Dermis lymphatic vessel endothelial cell (primary cell): ENCODE measurements at places on chromosomes 11 and 22. TPM values are rescaled to one million over a fixed set of nuclear protein-coding genes. Genes with fewer than 3 reads are reported as not detected.

SLC22A25 gene
- total RNA-seq: not detected in 2 replicates

CHRM1 gene
- total RNA-seq: not detected in 2 replicates

IL18 gene
- total RNA-seq: 0.11 TPM in 1 of 2 replicates, not detected in the other

USP28 gene
- 23.3 and 32.7 TPM in 2 replicates for total RNA-seq

SLC5A12 gene
- total RNA-seq: not detected in 2 replicates

OR2AG1 gene
- not detected in 2 replicates for total RNA-seq

TRIOBP gene
- total RNA-seq: 116 and 141 TPM in 2 replicates

FOLR1 gene
- not detected in 2 replicates for total RNA-seq

PDGFB gene
- 18.0 and 25.9 TPM in 2 replicates for total RNA-seq

MPPED2 gene
- 0.22 and 0.60 TPM in 2 replicates for total RNA-seq

OR52I1 gene
- total RNA-seq: not detected in 2 replicates

MS4A7 gene
- not detected in 2 replicates for total RNA-seq

GPHA2 gene
- total RNA-seq: not detected in 2 replicates

KRTAP5-10 gene
- not detected in 2 replicates for total RNA-seq

CDC42BPG gene
- 0.34 and 0.43 TPM in 2 replicates for total RNA-seq

CCDC89 gene
- not detected in 2 replicates for total RNA-seq

GRAMD1B gene
- total RNA-seq: 2.4 and 3.0 TPM in 2 replicates

KRTAP5-1 gene
- not detected in 2 replicates for total RNA-seq

PAMR1 gene
- total RNA-seq: 0.17 and 1.4 TPM in 2 replicates

TBX1 gene
- total RNA-seq: 38.6 and 40.5 TPM in 2 replicates

UPK3A gene
- total RNA-seq: not detected in 2 replicates

BDNF gene
- total RNA-seq: under 0.01 and 0.33 TPM in 2 replicates

RIMBP3C gene
- total RNA-seq: 0.11 and 0.17 TPM in 2 replicates

MMP1 gene
- total RNA-seq: 0.52 and 48.7 TPM in 2 replicates

GLYATL2 gene
- under 0.01 and 0.09 TPM in 2 replicates for total RNA-seq
